ENCODE measurements at places on chromosomes 13 and 19.

DNA sequence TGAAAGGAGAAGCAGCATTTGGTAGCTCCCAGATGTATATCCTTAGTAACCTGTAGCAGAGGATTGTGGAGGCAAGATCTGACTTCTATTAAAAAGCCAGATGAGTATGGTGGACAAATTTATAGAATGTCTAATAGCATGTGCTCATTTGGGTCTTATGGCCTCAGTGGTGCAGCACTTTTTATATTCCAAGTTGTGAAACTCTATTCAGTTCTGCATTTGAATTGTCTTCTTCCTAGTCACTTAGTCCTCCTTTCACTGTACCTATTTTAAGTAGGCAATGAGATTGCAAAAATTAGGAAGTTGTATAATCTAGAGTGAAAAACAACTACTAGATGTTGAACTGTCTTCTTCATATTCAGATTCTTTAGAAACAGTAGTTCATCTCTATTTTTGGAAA is 412.5 kb upstream of the PCDH9 start:
- DNase-seq: peak; percentile 28

DNA sequence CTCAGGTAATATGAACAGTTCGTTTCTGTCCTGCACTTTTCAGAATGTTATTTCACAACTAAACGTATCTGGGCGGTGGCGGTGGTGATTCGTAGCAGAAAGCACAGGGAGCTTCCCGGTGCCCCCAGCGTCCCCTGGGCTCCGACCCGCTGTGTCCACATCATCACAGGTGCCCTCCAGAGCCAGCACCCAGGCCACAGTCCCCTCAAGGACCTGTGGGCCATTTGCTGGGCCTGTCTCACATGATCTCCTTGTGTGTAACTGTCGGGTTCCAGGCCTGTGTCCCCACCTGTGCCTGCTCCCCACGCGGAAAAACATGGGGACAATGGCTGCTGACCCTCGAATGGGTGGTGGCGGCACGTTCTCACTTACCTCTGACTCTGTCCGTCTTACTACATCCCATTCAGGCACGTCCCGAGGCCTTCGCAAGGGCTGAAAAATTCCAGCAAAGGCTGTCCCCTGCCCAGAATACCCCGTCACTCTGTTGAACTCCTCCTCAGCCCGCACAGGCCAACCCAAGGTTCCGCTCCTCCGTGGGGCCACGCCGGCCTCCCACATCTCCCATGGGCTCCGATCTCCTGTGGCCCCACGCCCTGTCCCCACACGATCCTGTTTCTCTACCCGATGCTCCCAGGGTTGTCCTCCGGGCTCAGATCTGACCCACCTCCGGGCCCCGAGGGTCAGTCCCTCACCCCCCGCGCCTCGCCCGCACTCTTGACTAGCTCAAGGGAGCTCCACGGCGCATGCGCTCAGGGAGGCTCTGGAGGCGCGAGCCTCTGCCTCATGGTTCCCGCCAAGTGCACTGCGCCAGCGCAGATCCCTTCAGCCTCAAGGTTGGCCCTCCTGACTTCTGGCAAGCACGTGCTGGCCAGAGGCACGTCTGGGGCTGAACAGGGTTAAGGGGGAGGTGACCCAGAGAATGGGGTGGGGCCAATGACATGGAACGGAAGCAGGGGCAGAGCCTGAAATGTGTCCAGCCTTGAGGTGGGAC is 21.2 kb downstream of the DEDD2 start:
- DNase-seq: no peak

GRCh38 chr19:15235781-15236180 is 3.5 kb upstream of the EPHX3 start:
- peak; percentile 90 for DNase-seq

- DNase-seq: no peak
Measured at GRCh38 chr13:50969691-50970090, 60.1 kb downstream of the RNASEH2B start.

DNA sequence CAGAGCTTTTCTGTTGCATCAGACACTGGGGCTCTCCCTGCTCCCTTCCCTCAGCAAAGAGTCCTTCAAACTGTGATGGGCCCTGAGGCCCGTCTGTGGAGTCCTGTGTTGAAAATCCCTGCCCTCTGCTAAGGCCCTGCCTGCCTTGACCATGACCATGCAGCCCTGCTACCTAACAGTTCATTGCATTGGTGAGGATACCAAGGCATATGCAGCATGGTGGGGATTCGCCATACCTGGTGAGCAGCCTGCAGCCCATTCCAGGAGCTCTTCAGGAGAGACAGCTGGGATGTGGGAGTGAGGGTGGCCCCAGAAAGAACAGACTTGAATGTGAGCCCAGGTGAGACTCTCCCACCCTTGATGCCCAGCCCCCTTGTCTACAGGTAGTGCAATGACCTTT is 70.6 kb upstream of the GSX1 start:
- no peak for DNase-seq

DNA sequence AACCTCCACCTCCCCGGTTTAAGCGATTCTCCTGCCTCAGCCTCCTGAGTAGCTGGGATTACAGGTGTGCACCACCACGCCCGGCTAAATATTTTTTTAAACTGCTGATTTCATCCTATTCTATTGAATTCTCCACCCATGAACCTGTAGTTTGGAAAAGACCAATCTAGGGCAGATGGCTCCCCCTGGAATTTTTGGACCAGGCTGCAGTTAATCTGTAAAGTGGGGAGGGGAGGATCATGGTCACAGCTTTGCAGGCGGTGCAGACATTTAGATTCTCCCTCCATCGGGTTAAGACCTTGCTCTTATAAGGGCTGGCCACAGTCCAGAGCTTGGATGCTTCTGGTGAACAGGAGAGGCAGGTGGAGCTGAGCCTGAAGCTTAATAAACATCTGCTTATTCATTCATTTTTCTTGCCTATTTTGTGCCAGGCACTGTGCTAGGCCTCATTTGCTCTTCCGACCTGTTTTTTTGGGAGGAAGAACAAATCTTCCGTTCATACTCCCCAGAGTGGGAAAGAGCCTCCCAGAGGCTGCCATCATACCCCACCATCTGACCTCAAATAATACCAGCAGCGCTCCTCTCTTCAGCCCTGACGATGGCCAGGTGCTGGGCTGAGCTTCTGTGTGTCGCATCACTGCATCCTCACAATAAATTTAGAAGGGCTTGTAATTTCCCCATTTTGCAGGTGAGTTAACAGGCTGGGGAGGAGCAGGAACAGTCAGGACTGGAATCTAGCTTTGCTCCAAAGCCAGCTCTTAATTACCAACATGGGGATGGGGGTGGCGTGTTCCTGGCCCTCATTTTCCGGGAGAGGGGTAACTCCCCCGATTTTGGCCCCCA is 902 bp upstream of the CCDC106 start:
- DNase-seq: no peak

- DNase-seq: no peak
Measured at GRCh38 chr19:58568453-58569130, 4.5 kb downstream of the MZF1 start.

DNA sequence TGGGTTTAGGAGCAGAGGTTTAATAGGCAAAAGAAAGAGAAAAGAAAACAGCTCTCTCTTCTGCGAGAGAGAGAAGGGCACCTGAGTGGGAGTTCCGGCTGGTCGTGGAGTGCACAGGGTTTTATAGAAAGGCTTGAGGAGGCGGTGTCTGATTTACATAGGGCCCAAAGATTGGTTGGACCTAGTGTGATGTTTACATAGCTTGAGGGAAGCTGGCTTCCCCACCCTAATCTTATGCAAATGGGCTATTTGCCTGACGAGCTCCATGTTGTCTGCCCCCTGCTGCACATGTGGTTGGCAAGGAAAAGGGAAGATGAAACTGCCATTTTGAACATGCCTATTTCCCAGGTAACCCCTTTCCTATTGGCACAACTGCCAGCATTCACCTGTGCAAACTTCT is 21.5 kb upstream of the MEDAG start:
- DNase-seq: no peak

- peak; percentile 94 for DNase-seq
Measured at GRCh38 chr19:56538761-56539263, at the start of gene ZFP28. ZFP28 (plus strand) TSS chr19:56538948; CDS start chr19:56539019, 71 bp downstream.

DNA sequence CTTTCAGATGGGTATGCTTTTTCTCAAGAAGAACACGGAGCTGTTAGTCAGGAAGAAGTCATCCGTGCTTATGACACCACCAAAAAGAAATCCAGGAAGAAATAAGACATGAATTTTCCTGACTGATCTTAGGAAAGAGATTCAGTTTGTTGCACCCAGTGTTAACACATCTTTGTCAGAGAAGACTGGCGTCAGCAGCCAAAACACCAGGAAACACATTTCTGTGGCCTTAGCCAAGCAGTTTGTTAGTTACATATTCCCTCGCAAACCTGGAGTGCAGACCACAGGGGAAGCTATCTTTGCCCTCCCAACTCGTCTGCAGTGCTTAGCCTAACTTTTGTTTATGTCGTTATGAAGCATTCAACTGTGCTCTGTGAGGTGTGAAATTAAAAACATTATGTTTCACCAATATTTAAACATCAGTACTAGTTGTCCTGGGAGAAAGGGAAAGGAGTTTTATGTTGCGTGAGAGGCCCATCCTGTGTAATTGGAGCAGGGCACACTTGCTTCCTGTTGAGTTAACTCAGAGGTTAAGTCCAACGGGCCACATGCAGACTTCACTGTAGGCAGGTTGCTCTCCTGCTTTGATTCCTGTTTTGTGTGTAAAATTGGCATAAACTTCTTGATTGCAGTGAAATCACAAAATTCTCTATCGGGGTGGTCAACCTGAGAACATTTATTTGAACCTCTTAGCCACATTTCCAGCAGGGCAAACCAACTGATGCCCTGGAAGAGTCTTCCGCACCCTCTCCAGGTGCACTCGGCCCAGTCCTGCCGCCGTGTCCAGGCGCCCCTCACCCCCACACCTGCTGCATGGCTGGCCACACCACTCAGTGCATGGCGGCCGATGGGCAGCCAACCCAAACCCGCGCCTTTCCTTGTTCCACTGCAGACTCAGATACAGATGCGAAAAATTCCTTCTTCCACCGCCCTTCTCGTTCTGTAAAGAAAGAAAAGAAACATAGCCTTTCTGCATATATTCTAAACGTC is 31.6 kb downstream of the SHISA2 start:
- DNase-seq: no peak

- DNase-seq: no peak
Measured at GRCh38 chr13:89372193-89372592, 1701.0 kb downstream of the SLITRK5 start.

DNA sequence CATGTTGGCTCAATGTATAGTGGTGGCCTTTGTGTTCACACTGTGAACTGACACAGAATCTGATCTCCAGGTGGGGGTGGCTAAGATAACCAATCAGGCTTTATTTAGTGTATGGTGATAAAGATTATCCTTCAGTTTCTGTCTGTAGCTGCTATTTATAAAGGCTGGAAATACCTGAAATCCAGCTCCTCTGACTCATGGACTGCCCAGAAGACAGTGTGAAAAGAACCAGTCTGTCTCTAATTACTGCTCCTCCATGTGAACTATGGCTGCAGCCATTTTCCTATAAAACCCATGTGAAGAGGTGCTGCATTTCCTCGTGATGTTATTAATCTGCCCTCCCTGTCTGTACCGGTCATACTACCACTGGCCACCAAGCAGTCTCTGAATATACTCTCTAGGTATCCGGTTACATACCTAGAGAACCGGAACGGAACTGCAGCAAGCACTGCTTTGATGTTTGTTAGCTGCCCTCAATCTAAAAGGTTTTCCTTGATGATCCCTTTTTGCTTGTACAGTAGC is 238.0 kb downstream of the LHFPL6 start:
- DNase-seq: no peak

GRCh38 chr13:73547239-73547638 is 488.4 kb downstream of the KLF5 start:
- DNase-seq: no peak

DNA sequence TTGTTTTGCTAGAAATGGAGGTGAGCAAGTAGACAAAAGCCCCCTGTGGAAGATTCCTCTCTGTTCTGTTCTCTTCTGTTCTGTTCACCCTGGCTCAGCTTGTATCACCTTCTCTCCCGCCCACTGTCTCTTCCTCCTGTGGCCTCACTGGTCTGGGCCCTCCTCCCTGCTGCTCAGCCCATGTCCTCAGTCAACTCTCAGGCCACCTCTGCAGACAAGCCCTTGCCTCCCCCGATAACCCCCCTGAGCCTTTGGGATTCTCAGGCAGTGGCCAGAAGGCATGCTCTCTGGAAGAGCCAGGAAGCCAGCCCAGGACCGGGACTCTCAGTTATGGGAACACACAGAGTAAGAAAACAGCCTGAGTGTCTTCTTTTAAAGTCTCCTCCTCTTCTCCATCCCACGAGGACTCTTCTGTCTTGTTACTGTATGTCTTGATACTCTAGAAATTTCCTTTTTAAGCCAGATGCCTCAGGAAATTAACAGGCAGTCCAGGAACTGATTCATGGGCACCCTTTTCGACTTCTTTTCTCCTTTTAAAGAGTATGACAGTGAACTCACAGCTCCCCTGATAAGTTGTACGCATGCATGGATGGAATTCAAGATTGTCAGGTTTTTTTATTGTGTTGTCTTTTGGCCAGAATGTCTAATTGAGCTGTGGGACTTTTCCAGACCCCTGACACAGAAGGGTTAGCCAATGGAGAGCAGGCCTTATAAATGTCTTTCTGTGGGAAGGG is 33.7 kb downstream of the SHISA2 start:
- no peak for DNase-seq

- DNase-seq: no peak
Measured at GRCh38 chr13:98246538-98247172, 69.6 kb upstream of the RNF113B start.

DNA sequence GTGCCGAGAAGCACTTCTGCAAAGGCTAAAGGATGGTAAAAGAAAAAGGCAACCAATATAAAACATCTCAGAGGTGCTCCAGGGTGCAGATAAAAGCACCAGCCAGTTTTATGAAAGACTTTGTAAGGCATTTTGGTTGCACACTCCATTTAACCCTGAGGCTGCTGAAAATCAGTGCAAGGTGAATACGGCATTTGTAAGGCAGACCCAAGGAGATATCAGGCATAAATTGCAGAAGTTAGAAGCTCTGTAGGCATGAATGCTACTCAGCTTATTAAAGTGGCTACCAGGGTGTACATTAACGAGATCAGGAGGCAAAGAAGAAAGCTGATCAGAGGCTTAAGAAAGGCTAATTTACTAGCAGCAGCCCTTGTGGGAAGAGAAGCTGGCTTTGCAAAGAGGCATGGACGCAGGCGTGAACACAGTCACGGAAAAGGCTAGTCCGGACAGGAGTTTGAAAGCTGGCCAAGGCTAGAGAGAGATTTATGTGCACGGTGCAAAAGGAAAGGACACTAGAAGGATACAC is 99.6 kb downstream of the ZNF429 start:
- DNase-seq: peak; percentile 1

Measured in suppressor macrophage treated with lipopolysaccharide for 1 hour (primary cell).